ENCODE measurements at places on chromosomes 6 and 20.

- no peak for DNase-seq
Observed at GRCh38 chr6:166586424-166587156, at the start of gene RAMACL. Gene RAMACL (minus strand): TSS chr6:166586678. CDS start chr6:166586477, 201 bp downstream.

DNA sequence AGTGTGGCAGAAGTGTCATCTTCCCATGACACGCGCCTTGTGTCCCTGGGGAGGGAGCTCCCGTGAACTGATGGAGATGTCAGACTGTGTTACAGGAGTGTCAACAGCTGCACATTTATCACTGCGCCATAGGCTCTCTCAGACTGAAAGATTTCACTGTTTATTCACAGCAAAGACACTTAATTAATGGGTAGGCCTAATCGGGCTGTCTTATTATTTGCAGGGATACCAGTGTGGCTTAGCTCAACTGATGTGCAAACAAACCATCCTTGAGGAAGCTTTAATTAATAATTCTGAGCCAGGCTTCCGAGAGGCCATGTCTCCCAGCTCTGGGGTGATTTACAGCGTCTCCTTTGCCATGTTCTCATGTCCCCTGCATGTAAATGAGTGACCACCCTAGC is 771.0 kb downstream of the QKI start:
- no peak for DNase-seq

- no peak for DNase-seq
Observed at GRCh38 chr6:39931607-39932006, 2.7 kb downstream of the MOCS1 start.

- no peak for DNase-seq
Observed at GRCh38 chr6:144555066-144555465, 269.9 kb downstream of the UTRN start.

DNA sequence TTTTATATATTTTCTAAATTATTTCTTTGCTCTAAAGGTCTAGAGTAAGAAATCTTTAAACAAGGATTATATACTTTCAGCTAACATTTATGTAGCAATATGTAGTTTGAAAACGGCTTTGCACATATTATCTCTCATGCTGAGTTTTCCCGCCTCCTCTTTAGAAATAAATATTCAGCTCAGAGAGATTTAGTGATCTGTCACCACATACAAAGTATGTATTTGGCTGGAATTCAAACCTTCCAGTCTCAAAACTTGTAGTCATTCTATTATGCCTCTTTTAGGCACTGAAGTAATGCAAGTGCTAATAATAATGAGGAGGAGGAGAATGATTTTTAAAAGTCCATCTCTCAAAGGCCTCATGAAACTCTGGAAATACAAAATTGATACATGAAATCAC is 525.0 kb downstream of the GRIK2 start:
- no peak for DNase-seq

DNA sequence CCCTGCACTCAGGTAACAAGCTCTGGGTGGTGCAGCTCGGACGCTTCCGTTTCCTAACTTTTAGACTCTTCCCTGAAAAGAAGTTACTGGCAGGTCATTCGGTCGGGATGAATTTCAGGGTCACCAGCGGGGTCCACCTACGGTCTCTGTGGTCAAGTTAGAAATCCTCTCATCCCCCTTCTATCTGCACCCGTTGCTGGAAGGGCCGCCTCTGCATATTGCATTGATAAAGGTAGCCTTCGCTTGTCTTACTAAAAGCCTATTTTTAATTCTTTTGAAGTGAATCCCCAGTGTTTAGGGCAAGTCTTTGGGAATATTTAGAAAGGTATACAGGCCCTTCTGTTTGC is 47.3 kb downstream of the LRRN4 start:
- DNase-seq = peak; percentile 2

DNA sequence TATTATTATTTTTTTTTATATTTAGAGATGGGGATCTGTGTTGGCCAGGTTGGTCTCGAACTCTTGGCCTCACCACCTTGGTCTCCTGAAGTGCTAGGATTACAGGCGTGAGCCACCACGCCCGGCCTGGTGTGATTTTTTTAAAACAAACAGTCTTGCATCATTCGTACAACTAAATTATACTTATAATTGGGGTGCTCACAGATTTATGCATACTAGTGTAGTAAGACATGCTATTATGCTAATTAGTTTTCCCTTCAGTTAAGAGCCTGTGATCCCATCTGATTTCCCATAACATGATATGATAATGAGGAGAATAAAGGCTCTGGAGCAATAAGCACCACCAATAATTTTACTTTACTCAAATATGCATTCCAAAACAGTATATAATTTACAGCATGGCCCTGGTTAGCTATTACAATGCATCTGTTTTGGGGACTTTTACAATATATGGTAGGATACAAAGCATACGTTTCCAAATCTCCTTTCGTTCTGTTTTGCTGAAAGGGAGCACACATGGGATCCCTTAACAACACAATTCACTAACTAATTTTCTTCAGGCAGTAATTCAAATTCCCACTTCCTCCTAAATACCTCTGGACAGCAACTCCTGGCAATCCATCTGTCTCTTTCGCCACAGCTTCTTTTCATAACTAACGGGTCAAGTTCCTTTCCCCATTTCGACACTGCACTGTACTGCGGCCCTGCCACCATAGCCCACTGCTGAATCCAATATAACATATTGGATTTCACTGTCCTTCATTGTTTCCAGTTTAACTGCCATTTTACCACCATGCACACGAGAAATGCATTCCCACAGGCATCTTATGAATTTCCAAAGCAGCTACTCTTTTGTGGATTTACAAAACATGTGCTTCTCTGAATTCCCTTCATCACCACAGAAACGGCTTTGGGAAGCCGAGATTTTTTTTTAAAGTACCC is 1.7 kb downstream of the NUDT3 start:
- DNase-seq = peak; percentile 22

DNA sequence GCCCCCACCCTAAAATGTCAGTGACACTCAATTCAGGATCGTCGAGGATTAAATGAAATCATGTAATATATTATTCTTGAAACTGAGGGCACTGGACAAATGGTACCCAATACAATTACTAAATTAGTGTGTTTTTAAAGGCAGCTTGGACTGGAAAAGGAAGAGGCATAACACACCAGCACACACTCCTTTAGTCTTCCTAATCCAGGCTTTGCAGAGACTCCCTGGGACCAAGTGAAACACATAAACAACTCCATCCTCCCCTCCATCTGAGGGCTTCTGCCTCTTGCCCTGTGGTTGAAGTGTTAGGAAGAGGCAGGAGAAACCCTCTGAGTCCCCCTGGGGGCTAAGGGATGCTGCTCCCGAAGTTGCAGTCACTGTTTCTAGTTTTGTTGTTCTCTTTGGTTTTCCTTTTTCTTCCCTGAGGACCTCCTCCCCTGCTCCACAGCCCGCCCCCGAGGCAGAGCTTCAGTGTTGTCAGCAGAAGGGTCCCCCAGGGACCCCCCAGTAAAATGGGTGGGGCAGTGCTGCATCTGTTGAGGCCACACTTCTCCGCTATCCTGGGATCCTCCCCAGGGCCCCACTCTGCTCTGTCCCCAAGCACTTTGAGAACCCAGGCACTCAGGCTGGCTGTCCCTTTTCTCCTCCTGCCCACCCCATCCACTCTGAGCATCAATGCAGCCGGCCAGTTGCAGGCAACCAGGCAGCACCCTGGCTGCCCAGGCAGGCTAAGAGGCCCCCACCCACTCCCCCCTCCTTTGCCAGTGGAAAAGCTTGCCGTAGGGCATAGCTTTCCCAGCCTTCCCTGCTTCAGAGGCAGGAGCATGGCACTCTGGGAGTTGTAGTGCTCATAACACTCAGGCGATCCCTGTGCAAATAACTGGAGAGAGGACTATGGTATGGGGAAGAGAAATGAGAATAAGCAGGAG is 5.9 kb downstream of the TMEM63B start:
- DNase-seq = peak; percentile 74

DNA sequence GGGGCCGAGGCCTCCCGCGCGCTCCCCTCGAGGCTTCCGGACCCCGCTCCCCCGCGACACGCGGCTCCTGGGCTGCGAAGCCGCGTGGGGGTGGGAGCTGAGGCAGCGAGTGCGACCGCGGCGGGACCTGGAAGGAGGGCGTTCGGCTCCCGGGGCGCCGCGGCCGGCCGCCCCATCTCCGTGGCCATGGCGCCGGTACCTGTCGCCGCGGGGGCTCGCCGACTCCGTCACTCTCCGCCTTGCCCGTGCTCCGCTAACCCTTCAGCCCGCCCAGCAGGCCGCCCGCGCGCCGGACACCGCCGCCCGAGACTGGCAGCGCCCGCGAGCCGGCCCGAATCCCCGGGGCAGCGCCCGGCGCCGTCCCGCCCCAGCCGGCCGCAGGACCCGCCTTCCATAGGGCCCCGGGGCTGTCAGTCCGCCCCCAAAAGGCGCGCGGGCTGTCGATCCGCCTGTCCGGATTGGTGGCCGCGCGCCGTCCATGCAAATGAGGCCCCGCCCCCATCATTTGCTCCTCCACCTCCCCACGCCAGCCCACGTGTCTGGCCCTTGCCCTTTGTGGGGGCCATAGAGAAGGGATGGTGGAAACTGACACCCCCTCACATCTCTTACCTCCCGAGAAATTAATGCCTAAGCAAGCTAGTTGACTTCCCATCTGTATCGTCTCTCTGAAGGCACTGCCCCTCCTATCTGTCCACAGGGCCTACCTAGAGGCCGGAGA is at the start of gene FKBP5:
Gene FKBP5 (minus strand): TSS at position 311 of the 718 bp plus-strand sequence. CDS start 46,091 bp downstream, outside the sequence.
- DNase-seq = peak; percentile 78

- no peak for DNase-seq
Observed at GRCh38 chr6:126437205-126437604, 97.3 kb downstream of the CENPW start.

GRCh38 chr6:104711371-104711770 is 148.3 kb downstream of the HACE1 start:
- DNase-seq = peak; percentile 84

DNA sequence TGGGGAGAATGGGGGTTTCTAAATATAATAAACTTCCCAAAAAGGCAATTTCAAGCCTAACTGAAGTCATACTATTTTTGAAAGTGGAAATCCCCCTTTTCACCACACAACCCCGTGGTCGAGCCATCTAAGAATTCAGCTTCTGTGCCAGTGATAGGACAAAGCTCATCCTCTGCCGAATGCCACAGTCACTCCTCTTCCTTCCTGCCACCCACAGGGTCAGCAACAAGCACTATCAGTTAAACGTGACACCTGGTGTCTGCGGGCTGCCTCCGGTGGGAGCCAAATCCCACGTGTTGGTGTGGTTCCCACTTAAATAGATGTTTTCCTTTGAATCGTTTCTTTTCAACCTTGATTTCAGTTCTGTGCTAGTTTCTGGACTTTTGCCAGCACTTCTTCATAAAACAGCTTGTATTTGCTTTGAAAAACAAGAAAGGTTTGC is 60.7 kb downstream of the TNFAIP3 start:
- peak; percentile 9 for DNase-seq

- DNase-seq = no peak
Observed at GRCh38 chr6:44505751-44506150, 118.2 kb downstream of the CDC5L start.

DNA sequence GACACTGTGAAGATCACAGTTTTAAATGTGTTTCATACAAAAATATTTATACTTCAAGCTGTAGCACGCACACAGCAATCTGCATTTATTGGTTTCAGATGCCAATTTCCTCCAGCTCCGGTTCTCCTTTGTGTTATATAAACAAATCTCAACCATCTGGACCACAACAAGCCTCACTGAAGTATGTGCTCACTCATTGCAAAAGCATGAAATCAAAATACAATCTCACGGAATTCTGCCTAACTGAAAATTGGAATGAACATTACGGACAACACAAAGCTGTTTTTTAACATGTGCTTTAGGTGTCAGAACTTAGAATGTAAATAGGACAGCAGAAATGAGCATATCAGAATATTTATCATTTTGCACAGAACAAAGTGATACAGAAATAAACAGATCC is 38.0 kb downstream of the RCAN2 start:
- no peak for DNase-seq

GRCh38 chr6:40550202-40551101 is 36.7 kb downstream of the LRFN2 start:
- DNase-seq = no peak

DNA sequence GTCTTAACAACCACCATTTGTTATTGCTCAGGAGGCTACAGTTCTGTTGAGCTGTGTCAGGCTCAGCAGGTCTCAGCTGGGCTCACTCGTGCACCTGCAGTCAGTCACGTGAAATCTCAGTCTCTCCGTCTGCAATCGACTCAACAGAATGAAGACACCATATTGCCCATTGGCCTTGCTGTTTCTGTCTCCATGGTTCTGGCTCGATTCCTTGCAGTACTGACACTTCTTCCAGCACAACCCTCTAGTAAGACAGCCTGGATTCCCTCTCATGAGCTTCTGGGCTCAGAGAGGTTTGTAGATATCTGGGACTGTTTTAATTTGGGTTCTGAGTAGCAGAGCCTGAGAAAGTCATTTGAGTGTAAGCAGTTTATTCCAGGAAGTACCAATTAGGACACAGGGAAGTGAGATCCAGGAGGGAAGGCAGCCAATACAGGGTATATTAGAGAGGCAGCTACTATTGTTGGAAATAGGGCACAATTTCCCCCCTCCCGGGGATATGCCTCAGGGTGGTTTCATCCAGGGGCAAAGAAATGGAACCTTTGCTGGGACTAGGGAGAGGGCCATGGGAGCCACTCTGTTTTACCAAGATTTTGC is 87.4 kb upstream of the RALGAPA2 start:
- no peak for DNase-seq

DNA sequence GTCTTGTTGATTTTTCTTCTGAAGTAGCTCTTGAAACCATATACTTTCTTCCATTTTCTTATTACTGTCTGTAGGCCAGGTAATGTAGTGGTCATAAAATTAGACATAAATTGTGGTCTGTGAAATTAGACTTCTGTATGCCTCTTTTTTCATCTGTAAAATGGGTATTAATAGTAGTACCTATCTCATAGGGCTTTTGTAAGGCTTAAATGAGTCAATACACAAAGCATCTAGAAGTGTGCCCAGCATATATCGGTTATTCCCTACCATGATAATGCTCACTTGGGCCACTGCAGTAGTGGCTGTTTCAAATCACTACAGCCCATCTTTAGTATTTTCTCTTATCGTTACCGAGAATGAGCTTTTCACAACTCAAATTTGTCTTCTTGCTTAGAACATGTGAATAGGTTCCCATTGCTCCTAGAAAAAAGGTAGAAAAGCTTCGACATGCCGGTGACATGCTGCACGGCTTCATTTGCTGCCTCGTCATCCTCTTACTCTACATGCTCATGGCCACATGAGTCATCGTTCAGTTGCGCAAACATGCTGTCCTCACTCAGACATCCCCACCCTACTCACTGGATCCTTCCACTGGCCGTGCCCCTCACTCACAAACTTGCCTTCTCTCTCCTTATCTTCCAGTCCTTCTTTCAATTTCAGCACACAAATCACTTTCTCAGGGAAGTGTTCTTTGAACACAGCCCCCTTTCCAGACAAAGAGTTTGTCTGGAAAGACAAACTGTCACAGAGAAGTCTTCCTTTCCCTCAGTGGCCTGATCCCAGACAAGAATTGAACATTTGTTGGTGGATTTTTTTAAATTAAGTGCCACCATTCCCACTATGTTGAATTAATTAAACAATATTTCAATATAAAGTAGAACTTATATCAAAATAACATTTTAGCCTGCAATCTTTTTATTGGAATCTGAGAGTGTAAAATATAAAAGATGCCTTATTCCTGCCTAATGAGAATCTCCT is 32.2 kb upstream of the ERVFRD-1 start:
- no peak for DNase-seq

- DNase-seq = no peak
Observed at GRCh38 chr6:44002593-44003344, 124.5 kb downstream of the MRPL14 start.

Measured in NCI-H345 (cell line).